ENCODE measurements at places on chromosomes 3 and 15.

DNA sequence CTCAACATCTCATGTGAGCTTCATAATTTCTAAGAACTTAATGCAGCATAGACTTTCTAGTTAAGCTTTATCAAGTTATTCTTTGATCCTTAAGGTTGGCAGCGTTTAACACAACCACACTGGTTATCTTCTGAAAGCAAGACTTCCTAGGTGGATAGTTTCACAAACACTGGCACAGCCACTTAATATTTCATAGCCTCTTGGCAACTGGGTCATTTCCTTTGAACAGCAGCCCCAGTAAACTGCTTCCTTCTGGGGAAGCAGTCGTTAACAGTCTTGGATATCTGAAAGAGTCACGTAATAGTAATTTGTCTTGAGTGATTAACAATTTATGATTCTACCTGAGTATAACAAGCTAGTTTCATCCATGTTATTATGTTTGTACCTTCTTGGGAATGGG is 45.9 kb upstream of the ABHD10 start:
- DNase-seq: no peak

DNA sequence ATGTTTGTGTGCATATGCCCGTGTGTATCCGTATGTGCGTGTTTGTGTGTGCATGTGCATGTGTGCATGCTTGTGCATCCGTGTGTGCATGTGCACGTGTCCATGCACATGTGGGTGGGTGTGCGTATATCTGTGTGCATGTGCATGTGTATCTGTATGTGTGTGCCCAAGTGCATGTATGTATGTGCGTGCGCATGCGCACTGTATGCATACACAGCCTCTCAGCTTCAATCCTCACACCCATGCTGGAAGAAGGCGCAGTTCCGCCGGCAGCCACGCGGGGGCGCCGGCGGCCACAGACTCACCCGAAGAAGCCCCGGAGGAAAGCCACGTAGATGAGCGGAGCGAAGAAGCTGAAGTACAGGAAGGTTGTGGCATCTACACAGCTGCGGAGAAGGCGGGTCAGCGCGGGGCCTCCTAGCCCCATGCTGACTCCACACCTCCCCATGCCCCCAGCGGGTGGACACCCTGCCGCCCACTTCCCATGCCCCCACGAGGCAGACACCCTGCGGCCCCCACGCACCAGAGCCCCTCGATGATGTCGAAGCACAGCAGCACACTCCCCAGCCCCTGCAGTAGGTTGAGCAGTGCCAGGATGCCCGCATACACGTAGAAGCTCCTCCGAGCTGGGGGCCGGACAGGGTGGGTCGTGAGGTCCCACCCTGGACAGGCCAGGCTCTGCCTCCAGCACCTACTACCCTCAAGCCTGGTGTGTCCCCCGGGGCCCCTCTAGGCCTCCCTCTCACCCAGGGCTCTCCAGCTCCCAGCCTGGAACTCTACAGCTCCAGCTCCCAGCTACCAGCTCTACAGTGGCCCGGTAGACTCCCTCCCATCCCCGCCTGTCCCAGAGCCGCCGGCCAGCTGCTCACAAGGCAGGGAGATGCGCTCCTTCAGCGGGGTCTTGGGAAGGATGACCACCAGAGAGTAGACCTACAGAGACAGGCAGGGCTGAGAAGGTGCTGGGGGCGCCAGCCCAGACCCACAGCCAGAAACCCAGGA is 15.4 kb downstream of the TPRA1 start:
- peak; percentile 93 for DNase-seq

GRCh38 chr3:115279939-115280338 is 132.9 kb upstream of the ZBTB20 start:
- no peak for DNase-seq

DNA sequence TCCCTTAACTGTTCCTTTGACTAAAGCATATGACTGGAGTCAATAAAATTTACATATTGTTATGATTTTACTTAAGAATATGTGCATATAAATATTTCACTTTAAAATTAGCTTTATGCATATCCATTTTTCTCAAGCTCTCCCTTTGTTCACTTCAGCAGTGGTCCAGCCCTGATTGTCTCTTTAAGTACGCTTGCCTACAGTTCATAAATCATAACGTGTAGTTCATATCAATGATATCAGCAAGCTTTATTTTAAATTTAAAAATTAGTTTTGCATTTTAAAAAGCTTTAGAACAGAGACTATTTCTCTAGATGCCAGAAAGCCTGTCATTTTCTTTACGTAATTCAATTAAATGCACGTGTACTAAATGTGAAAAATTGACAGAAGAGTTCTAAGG is 721.9 kb downstream of the OTOL1 start:
- DNase-seq: no peak

GRCh38 chr3:43582866-43583265 is 38.9 kb downstream of the ANO10 start:
- no peak for DNase-seq

DNA sequence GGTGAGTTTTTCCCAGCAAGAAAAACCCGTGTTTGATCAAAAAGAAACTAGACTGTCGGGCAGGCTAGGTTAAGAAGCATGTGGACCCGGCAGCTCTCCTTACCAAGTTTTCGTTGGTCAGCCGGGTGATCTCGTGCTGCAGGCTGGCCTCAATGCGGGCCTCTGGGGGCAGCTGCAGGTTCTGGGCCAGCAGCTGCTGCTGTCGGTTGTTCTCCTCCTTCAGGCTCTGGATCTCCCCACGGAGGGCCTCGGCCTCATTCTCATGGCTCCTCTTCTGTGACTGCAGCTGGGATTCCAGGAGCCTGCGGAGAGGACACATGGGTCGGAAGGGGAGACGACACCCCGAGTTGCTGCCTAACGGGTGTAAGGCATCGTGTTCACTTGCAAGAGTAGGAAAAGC is 44.5 kb upstream of the MYO5C start:
- no peak for DNase-seq

- peak; percentile 77 for DNase-seq
Measured at GRCh38 chr15:89575656-89576416, 567 bp downstream of the TICRR start.

- DNase-seq: no peak
Measured at GRCh38 chr15:35546511-35547381, 781 bp upstream of the DPH6 start.

DNA sequence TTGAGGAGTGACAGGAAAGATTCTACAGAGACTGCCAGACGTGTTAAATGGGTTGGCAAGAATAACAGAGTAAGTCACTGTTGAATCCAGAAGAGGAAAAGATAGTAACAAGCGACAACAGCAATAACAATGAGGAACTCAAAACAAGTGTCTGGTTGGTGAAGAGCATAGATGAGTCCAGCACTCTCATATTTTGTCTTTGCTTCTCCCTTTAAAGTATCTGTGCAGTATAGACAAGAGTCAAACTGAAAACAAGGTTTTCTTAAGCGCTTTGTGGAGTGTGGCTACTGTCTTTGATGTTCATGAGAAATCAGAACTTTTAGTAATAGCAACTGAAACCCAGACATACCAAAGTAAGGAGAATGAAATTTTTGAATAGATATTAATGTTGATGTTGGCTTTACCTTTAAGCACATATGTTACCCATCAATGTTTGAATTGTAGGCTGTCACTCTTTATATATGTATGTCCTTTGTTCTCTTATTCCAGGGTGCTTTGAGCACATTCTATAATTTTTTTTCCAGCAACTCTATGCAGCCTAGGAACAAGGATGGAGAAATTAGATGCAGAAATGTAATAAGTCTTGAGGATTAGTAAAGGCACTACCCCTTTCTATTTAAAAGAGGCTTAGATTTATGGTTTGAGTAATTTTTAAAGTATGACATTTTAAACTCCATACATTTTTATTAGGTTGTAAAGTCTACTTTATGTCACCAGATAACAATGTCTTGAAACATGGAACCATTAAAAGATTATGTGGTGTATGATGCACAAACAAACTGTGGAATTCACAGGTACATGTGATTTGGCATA is 185.5 kb downstream of the NFKBIZ start:
- no peak for DNase-seq

DNA sequence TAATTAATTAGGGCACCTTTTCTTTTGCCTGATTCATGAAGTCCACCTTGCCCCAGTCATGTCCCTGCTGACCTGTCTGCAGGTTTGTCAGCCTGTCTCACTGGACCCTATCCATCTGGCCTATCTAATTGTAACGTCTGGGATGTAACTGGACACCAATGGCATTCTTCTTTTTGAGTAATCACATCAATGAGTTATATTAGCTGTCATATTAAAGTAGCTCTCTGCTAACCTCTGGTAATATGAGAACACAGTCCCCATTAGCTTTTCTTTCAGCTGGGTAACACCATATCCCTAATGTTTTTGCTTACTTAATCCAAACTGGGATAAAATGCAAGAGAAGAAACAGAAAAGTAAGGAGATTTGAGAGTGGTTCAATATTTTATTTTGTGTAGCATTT is 166.2 kb upstream of the VEPH1 start:
- no peak for DNase-seq

DNA sequence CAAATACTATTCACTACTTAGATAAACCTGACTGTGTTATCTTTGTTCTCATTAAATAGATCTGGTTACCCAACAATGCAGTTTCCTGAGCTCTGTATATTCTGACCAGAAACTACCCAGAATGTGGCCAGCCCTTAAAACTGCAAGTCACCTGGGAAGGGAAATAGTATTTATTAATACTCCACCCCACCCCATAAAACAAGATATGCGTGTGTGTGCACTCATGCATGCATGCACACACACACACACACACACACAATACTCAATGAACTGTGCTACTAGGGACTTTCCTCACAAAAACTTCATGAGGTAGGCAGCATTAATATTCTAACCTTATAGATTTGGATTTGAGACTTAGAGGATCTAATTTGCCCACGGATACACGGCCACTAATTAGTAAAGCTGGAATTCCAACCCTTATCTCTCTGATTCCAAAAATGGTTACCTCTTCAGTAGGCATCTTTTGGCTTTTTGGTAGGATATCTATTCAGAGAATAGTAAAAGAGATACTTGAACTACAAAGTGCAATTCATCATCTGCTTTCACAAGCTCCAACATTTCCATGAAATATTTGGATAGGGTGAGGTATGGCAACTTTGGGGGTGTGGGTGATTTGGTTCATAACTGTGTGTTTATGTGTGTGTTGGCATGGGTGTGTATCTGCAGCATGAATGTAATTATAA is 197.0 kb upstream of the CFAP20DC start:
- DNase-seq: no peak

DNA sequence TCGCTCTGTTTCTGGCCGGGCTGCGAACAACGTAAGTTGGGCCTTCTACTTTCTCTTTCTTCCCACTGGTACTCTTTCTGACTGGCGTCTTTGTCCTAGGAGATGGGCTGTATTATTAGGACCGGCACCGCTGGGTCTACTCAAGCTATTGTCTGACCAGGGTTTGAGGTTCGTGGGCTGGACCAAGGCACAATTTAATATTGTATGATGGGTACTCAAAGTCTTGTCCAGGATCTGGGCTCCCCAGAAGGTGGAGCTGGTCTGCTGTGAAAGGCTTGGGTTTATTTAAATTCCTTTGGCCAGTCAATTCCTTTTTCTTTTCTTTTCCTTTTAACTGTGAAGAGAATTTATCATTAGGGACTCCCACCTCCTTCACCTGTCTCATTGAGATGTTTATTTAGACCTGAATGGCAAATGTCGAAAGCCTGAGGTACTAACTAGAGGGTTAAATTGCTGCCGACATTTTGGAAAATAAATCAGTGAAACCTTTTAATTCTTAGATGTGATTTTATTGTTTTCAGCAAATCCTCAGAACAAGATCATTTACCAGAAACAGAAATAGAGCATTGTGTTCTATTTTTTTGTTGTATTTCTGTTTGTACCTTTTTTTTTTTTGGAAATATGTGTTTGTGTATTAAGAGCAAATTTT is 410 bp downstream of the LRRC49 start:
- no peak for DNase-seq

GRCh38 chr3:172228036-172228415 is 188.6 kb downstream of the FNDC3B start:
- no peak for DNase-seq

DNA sequence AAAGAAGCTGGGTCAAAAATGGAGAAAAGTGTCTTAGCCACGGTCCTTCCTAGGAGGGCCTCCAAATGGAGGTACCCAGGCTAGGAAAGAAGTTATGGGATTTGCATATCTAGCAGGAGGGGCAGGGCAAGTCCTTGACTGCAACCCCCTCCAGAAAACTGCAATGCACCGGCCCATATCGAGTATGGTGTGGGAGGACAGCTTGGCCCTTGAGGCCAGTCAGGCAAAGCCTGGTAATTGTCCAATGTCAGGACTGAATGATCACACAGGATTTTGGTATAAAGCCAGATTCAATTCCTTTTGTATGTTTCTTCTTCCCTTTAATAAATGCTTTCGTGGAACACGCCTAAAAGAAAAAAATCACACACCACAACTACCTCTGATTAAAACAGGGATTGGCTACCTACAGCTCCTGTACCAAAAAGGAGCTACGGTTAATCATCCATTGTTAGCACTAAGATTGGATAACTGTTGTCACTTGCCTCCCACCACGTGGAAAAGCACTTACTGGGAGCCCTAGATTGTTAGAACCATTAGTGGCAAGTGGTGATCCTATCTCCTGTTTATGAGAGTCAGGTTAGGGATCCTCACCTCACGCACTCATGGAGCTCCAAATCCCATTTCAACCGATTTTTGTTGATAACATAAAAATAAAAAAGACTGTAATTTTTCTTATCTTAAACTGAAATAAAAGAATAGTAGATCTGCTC is 1.2 kb downstream of the ZNF770 start:
- DNase-seq: no peak

DNA sequence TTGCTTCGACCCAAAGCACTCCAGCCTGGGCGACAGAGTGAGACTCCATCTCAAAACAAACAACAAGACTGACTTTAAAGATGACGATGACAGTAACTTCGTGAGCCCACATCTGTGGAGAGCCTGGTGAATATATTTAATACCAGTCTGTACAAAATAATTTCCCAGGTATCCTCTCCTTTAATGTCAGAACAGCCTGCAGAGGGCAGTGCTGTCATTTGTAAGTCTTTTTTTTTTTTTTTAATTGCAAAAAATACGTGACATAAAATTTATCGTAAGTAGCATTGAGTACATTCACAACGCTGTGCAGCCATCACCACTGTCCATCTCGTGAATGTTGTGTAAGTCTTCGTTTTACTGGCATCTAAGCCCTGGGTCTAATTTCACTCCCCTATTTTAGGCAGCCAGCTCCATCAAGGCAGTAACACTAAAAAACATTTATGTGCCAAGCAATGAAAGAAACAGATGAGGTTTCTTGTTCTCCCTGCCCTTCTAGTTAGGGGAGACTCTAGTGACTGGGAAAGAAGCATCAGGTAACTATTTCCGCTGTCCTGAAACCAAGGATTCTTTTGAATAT is 1.4 kb downstream of the HTD2 start:
- DNase-seq: no peak
